ENCODE measurements at places on chromosomes 5 and 9.

DNA sequence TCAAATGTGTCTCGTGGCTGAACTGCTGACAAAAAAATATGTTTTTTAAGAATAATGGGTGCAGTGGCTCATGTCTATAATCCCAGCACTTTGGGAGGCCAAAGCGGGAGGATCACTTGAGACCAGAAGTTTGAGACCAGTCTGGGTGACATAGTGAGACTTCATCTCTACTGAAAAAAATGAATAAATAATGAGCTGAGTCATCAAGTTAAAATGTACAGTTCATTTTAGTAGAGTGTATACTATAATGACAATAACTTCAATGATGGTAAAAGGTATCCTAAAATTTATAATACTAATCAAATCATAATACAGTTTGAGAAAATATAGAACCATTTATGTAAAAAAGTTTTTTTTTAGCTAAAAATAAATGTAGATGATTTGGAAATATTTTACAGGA, 37.9 kb upstream of the TJP2 start:
- DNase-seq, result no peak

- no peak for DNase-seq
Measured at GRCh38 chr9:125361837-125362531, 100.4 kb downstream of the GAPVD1 start.

- no peak for DNase-seq
Measured at GRCh38 chr9:125878164-125878631, 131.0 kb downstream of the PBX3 start.

GRCh38 chr9:124329206-124329792, 71.5 kb downstream of the NEK6 start:
- DNase-seq, result no peak

DNA sequence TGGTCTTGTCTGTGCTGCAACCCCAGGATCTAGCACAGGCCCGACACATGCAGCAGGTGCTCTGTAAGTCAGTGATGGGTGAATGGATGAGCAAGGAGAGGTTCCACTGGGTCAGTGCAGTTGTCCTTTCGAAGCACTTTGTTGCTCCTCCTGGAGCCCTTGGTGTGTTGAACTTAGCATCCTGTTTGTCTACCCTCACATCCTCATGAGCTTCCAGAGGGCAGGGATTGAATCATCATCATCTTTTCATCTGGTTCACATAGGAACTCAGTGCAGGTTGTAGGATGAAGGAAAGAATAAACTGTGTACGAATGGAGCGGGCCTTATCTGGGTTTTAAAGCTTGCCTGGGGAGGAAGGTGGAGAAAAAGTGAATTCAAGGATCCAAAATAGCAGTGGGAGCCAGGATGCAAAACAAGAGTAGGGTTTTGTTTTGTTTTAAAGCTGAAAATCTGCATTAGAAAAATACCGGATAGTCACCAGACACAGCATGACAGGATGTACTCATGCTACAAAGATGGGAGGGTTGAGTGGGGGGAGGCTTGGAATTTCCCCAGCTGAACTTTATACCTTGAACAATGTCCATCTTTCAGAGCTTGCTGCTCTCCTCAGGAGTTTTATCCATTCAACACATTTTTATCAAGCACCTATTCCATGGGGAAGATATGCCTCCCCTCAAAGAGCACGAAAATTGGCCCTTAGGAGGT, 55.8 kb downstream of the PTTG1 start:
- no peak for DNase-seq
